ENCODE measurements at places on chromosomes 4 and X. TPM values are rescaled to one million over a fixed set of nuclear protein-coding genes. Genes with fewer than 3 reads are reported as not detected.

DNA sequence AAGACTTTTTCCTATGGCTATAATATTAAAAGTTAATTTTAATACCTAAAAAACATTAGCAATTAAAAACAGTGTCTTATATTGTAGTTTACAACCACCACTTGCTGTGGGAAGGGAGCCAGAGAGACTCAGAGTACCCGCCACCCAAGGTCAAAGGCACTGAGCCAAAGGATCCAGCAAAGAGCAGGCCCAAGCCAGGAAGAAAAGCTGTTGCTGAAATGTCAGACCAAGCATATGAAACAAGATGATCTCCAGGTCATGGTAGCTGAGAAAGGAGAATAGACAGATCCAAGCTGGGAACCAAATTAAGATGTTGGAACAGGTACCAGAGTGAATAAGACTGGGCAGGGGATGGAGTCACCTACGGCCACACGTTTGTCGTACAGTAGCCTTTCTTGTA, 18.8 kb upstream of the ATOH1 start:
- H3K36me3 ChIP-seq = no peaks in the 10 kb centered on the region
- H3K27me3 ChIP-seq = no peaks in the 10 kb centered on the region
- no peaks in the 10 kb centered on the region for H3K4me1 ChIP-seq
- H3K27ac ChIP-seq = no peak overlapping the region

GRCh38 chr4:9988933-9989332, 32.4 kb downstream of the SLC2A9 start:
- H3K27ac ChIP-seq = no peak overlapping the region
- no peak overlapping the region for H3K4me3 ChIP-seq
- H3K36me3 ChIP-seq = no peaks in the 10 kb centered on the region
- DNase-seq = no peak

DNA sequence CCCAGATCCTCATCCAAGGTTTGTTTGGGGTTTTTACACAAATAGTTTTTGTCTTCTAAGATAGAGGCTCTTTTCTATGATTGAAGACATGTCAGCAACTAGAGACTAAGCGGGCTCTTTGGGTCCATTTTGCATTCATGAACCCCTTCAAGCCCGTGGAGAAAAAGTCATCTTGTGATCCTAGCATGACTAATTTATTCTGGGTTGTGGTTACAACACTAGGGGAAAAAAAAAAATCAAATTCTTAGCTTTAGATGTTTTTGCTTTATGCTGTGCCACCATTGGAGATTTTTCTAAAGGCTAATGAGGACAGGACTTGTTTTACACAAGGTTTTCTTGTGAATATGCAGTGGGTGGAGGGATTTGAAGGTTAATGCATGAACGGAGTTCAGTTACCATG, 440.0 kb downstream of the PCDH7 start:
- H3K27me3 ChIP-seq = no peaks in the 10 kb centered on the region
- H3K36me3 ChIP-seq = no peaks in the 10 kb centered on the region
- H3K27ac ChIP-seq = no peak overlapping the region
- H3K4me3 ChIP-seq = no peak overlapping the region
- no peak for DNase-seq
- H3K4me1 ChIP-seq = no peaks in the 10 kb centered on the region

DNA sequence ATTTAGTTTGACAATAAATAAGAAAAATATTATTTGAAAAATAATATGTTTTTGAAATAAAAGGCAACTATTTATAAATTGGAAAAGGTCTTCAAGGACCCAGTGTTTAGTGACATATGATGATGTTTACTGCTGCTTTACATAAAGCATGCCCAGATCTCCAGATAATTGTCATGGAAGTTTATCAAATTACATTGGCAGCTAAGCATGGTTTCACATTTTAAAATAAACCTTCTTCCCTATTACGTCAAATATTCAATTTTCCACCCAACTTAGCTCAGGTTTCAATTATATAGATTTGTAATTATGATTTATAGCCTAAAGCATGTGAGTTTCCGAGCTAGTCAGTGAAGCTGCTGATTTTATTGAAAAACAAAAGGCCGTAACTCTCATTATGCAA, 417.2 kb downstream of the CFAP47 start:
- H3K4me3 ChIP-seq = no peak overlapping the region
- no peak for DNase-seq
- H3K4me1 ChIP-seq = no peaks in the 10 kb centered on the region
- no peaks in the 10 kb centered on the region for H3K36me3 ChIP-seq
- no peaks in the 10 kb centered on the region for H3K27me3 ChIP-seq
- no peak overlapping the region for H3K27ac ChIP-seq

DNA sequence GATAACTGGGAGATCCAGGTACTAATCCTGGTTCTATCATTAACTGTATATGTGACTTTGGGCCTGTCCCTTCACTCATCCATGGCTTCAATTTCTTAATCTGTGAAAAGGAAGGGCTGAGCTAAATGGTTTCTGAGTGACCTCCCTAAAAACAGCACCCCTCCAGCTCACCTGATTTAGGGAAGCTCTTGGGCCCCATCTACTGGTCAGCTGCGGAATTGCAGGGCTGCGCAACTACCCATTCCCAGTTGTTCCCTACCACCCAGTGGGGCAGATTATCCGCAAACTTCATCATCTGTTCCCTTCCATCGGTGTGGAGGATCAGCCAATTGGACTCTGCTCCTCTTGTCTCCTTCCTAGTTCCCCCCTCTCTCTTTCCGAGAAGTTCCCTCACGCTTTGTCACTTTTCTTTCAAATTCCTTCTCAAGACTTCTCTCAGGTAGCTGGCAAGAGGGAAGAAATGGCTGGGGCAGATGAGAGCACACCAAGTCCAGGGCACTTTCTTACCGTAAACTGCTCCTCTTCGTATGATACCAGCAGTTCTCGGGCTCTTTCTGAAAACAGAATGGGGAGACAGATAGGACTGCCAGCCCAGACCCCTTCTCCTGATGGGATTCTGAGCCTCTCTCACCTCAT, 5.8 kb downstream of the LAS1L start:
- H3K27me3 ChIP-seq = no peaks in the 10 kb centered on the region
- DNase-seq = no peak
- peaks cover 5% of the 10 kb centered on the region for H3K4me1 ChIP-seq
- H3K36me3 ChIP-seq = no peaks in the 10 kb centered on the region
- H3K27ac ChIP-seq = no peak overlapping the region

GRCh38 chrX:150842198-150842685, 56.2 kb downstream of the CD99L2 start:
- no peak overlapping the region for H3K4me3 ChIP-seq
- DNase-seq = no peak
- no peaks in the 10 kb centered on the region for H3K36me3 ChIP-seq
- no peaks in the 10 kb centered on the region for H3K27me3 ChIP-seq
- H3K4me1 ChIP-seq = no peaks in the 10 kb centered on the region

DNA sequence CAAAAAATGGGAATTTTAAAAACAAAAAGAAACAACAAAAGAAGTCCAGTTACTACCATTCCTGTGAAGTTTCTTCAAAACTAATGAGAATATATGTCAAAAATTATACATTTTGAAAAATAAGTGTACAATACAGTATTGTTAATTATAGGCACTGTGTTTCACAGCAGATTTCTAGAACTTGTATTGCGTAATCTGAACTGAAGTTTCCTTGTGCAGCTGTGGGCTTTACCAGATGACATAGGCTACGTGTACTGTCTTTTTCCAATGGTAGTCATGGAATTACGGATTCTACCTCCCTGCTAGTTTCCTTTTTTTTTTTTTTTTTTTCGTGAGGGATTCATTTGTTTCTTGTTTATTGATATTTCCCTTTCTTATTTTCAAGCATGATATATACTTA, 113.8 kb upstream of the GABRA2 start:
- H3K36me3 ChIP-seq = no peaks in the 10 kb centered on the region
- no peaks in the 10 kb centered on the region for H3K27me3 ChIP-seq
- H3K27ac ChIP-seq = no peak overlapping the region
- H3K4me3 ChIP-seq = no peak overlapping the region
- no peaks in the 10 kb centered on the region for H3K4me1 ChIP-seq

GRCh38 chr4:185369731-185370130, 26.0 kb downstream of the LRP2BP start:
- H3K27me3 ChIP-seq = no peaks in the 10 kb centered on the region

GRCh38 chr4:76546327-76546726, 111.3 kb downstream of the SHROOM3 start:
- no peaks in the 10 kb centered on the region for H3K36me3 ChIP-seq
- H3K27ac ChIP-seq = no peak overlapping the region
- no peaks in the 10 kb centered on the region for H3K4me1 ChIP-seq
- DNase-seq = no peak
- no peak overlapping the region for H3K4me3 ChIP-seq

- no peaks in the 10 kb centered on the region for H3K27me3 ChIP-seq
- no peak overlapping the region for H3K27ac ChIP-seq
- H3K36me3 ChIP-seq = no peaks in the 10 kb centered on the region
- DNase-seq = no peak
These were observed 83.3 kb upstream of the KIT start for GRCh38 chr4:54574500-54574899.

DNA sequence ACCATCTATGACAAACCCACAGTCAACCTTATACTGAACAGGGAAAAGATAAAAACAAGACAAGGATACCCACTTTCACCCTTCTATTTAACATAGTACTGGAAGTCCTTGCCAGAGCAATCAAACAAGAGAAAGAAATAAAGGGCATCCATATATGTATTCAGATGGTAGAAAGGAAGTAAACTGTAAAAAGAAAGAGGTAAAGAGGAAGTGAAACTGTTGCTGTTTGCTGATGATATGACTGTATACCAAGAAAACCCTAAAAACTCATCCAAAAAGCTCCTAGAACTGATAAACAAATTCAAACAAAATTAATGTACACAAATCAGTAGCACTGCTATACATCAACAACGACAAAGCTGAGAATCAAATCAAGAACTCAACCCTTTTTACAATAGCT, 538.7 kb upstream of the PABPC4L start:
- no peaks in the 10 kb centered on the region for H3K4me1 ChIP-seq
- no peaks in the 10 kb centered on the region for H3K36me3 ChIP-seq
- no peak overlapping the region for H3K27ac ChIP-seq
- no peak for DNase-seq

GRCh38 chrX:54358424-54359211, 772 bp upstream of the WNK3 start:
- DNase-seq = no peak
- H3K27ac ChIP-seq = no peak overlapping the region
- peak overlapping the region; percentile 35 for H3K4me3 ChIP-seq
- H3K27me3 ChIP-seq = no peaks in the 10 kb centered on the region

DNA sequence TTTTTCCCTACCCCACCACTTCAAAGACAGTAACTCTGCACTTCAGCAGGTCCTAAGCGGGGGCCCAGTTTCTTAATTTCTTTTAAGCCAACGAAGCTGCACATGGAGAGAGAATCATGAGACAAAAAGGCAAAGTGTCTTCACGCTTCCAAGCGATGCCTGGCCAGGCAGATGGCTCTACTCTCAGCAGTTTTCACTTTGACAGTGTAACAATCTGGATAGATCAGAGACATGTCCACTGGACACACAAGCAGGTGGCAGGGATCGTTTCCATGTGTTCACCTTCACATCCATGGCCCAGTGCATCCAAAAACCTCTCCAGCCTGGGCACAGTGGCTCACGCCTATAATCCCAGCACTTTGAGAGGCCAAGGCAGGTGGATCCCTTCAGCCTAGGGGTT, 27.8 kb downstream of the PPP2R2C start:
- DNase-seq = no peak
- H3K4me1 ChIP-seq = peaks cover 39% of the 10 kb centered on the region
- H3K27me3 ChIP-seq = no peaks in the 10 kb centered on the region
- H3K4me3 ChIP-seq = no peak overlapping the region
- H3K27ac ChIP-seq = no peak overlapping the region

- H3K27me3 ChIP-seq = no peaks in the 10 kb centered on the region
- H3K4me3 ChIP-seq = no peak overlapping the region
- H3K27ac ChIP-seq = no peak overlapping the region
- H3K4me1 ChIP-seq = no peaks in the 10 kb centered on the region
- no peak for DNase-seq
These were observed 231.0 kb downstream of the PRDM5 start for GRCh38 chr4:120691536-120691935.

- H3K27ac ChIP-seq = no peak overlapping the region
- no peaks in the 10 kb centered on the region for H3K36me3 ChIP-seq
- H3K4me3 ChIP-seq = no peak overlapping the region
- no peaks in the 10 kb centered on the region for H3K27me3 ChIP-seq
- no peaks in the 10 kb centered on the region for H3K4me1 ChIP-seq
These were observed 132.6 kb upstream of the ANK2 start for GRCh38 chr4:112916868-112917267.

GRCh38 chrX:111868726-111869638, 7.0 kb upstream of the TRPC5OS start:
- no peak for DNase-seq
- peak overlapping the region; percentile 34 for H3K27ac ChIP-seq
- no peak overlapping the region for H3K4me3 ChIP-seq

GRCh38 chrX:49260221-49260985, 4.1 kb downstream of the FOXP3 start:
- H3K27ac ChIP-seq = no peak overlapping the region
- no peak for DNase-seq
- no peaks in the 10 kb centered on the region for H3K27me3 ChIP-seq
- no peaks in the 10 kb centered on the region for H3K4me1 ChIP-seq
- no peak overlapping the region for H3K4me3 ChIP-seq

DNA sequence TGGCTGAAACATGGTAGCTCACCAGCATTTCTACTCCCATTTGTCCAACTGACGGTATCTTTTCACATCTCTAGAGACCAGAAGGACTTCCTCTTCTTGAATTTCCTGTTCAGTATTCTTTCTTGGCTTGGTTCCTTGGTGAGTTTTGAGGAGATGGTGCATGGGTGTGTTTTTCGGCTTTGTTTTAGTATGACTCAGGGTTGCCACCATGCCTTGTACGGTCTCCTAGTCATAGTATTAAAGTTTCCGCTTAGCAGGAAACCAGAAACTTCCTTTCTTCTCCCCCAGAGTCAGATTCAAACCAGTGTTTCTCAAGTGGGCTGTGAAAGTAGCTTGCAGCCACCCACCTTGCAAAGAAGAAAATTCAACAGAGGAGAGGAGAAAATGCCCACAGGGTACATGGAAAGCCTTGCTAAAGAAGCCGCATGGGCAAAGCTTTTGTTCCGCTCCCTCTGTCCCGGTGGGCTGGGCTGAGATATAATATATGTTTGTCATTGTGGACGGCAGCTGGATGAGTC, 5.7 kb downstream of the CD99 start:
- no peaks in the 10 kb centered on the region for H3K27me3 ChIP-seq
- no peaks in the 10 kb centered on the region for H3K36me3 ChIP-seq

DNA sequence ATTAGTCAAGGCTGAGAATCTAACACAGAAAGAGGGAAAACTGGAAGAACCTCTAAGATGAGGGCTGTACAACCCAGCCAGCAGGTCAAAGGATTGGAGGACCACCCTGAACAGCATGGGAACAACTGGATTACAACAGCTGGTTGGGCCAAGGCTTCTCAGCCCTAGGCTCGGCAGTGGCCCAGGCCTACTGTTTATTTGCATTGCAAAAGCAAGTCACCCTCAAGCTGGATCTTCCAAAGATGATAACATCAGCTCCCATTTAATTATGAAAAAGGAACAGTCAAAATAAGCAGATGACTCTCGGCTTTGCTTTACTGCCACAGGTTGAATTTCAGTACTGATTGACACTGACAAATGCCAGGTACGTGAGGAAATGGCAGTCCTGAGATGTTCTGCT, 61.8 kb downstream of the GPC3 start:
- H3K27me3 ChIP-seq = no peaks in the 10 kb centered on the region
- no peaks in the 10 kb centered on the region for H3K36me3 ChIP-seq
- no peak for DNase-seq

The WDFY3 gene
- total RNA-seq = 40.0 TPM

The ADAMTS3 gene
- 0.57 TPM for total RNA-seq

The SYN1 gene
- total RNA-seq = not detected
